ENCODE measurements at places on chromosomes 11 and 22. TPM values are rescaled to one million over a fixed set of nuclear protein-coding genes. Genes with fewer than 3 reads are reported as not detected.

ZC3H7B gene
- 37.2 TPM for total RNA-seq

KRTAP5-11 gene
- total RNA-seq = not detected

CTNND1 gene
- total RNA-seq = 44.4 TPM

OR52N4 gene
- not detected for total RNA-seq

C22orf42 gene
- not detected for total RNA-seq
